ENCODE measurements at places on chromosomes 6 and 20. TPM values are rescaled to one million over a fixed set of nuclear protein-coding genes. Genes with fewer than 3 reads are reported as not detected.

- DNase-seq: peak; percentile 69
Measured at GRCh38 chr6:41784581-41785171, 2.8 kb upstream of the TOMM6 start.

- no peak for DNase-seq
Measured at GRCh38 chr6:42336431-42336830, 115.3 kb downstream of the TRERF1 start.

- no peak for DNase-seq
Measured at GRCh38 chr6:75775219-75775618, 26.2 kb downstream of the MYO6 start.

- no peak for DNase-seq
Measured at GRCh38 chr6:26594131-26594498, 2.6 kb upstream of the ABT1 start.

GRCh38 chr6:160065200-160065599 lies 56.4 kb upstream of the SLC22A1 start:
- no peak for DNase-seq

DNA sequence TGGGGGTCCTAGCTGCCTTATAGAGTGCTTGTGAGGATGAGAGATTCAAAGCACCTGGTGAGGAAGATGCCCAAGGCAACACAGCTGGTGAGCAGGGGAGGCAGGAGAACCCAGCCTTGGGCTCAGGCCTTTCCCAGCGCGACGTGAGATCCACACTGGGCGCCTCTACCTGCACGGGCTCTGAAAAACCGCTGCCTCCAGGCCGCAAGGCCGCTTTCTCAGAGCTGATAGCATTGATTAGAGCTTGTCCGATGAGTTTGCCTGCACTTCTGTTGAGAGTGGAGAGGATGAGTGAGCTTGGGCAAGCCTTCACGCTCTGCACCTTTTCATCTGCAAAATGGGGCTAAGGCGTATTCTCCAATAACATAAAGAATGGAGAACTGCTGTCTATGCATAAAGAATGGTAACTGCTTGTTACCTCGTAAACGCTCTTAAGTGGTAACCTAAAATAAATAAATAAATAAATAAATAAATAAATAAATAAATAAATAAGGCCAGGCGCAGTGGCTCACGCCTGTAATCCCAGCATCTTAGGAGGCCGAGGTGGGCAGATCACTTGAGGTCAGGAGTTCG lies 916 bp downstream of the PABPC1L start:
- no peak for DNase-seq

DNA sequence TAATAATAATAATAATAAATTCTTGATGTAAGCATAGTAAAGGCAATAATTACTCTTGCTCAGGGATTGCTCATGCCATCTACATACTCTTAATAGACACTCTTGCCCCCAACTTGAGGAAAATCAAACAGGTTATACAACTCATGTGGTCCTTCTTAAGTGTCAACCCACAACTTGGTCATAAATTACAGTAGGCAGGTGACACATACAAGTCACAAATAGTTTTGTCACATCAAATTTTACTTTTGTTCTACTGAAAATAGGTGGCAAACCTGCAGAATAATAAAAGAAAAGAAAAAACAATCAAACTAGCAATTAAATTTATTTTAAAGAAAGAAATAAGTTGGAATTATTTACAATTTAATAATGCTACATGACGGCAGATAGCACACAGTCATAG lies 1.6 kb downstream of the ME1 start:
- no peak for DNase-seq

- DNase-seq: no peak
Measured at GRCh38 chr20:53411891-53412290, 181.7 kb downstream of the ZNF217 start.

DNA sequence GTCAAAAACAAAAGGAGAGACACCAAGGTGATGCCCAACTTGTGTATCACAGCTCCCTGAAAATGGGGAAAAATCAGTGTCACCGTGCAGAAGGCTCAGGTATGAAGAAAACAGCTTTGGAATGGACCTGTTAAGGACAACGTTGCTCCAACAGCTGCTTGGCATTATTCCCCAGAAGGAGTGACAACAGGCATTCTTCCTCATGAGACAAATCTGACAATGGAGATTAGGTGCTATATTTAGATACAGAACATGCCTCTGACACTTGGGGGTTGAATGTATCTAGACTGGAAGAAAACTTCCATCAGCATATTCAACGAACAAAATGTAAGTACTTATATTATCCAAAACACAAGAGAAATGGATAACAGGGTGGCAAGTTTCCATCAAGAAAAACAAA lies 87.7 kb downstream of the MBOAT1 start:
- no peak for DNase-seq

DNA sequence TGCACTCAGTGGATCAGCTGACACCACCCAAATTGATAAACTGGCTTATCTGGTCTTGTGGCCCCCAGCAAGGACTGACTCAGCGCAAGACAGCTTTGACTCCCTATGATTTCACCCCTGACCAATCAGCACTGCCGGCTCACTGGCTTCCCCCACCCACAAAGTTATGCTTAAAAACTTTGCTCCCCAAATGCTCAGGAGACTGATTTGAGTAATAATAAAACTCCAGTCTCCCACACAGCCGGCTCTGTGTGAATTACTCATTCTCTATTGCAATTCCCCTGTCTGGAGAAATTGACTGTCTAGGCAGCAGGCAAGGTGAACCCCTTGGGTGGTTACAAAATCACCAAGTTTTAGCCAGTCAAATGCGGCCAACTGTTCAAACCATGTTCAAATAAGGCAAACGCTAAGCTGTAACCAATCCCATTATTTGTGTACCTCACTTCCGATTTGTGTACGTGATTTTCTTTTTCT lies 32.5 kb downstream of the SLC22A2 start:
- DNase-seq: no peak

GRCh38 chr6:83480470-83480869 lies 31.9 kb upstream of the PRSS35 start:
- DNase-seq: no peak

DNA sequence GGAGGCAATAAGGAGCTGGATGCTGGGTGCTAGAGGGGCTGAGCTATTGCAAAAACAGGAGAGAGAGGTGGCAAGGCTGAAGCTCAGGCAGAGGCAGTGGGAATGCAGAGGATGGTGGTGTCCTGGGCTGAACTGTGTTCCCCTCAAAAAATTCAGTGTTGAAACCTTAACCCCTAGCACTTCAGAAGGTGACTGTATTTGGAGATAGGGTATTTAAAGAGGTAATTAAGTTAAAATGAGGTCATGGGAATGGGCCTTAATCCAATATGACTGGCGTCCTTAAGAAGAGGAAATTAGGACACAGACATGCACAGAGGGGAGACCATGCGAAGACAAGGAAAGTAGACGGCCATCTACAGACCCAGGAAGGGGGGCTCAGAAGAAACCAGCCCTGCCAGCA lies 11.5 kb upstream of the MMP9 start:
- DNase-seq: no peak

DNA sequence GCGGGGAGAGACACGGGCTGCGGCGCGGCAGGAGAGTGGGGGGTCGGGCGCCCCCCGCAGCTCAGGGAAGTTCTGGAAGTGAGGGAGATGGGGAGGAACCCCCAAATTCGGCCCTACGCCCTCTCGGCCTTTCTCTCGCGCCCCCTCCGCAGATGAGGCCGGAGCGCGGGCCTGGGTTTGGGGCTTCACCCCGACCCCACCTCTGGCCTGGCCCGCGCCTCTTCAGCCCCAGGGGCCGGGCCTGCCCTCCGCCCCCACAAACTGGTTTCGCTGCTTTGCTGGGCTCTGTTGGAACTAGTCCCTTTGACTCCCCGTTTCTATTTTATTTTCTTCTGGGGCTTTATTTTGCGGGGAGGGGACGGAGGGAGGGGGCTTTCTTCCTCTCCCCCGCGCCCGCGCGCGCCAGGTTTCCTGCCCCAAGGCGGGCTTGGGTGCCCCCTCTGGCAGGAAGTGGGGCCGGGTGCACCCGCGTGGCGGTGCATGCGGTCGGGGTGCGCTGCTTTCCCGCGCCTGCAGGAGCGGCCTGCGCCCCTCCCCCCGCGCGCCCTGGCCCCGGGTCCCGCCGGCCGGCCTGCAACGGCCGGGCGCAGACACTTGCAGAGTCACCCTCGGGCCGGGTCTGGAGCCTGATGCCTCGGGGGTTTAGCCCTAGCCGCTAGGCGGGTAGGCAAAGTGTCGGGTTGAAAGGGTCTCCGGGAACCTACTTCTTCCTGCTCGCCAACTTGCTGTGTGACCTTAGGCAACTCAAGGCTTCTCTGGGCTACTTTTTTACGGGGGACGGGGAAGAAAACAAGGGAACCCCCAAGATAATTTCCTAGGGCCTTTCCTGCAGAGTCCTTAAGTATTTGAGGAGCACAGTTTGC lies 1.3 kb downstream of the HMGA1 start:
- no peak for DNase-seq

GRCh38 chr6:111222341-111222740 lies 135.0 kb downstream of the SLC16A10 start:
- DNase-seq: no peak

GRCh38 chr20:16563066-16563806 lies 10.0 kb downstream of the KIF16B start:
- no peak for DNase-seq

- no peak for DNase-seq
Measured at GRCh38 chr6:120869397-120869796, 464.9 kb downstream of the TBC1D32 start.

DNA sequence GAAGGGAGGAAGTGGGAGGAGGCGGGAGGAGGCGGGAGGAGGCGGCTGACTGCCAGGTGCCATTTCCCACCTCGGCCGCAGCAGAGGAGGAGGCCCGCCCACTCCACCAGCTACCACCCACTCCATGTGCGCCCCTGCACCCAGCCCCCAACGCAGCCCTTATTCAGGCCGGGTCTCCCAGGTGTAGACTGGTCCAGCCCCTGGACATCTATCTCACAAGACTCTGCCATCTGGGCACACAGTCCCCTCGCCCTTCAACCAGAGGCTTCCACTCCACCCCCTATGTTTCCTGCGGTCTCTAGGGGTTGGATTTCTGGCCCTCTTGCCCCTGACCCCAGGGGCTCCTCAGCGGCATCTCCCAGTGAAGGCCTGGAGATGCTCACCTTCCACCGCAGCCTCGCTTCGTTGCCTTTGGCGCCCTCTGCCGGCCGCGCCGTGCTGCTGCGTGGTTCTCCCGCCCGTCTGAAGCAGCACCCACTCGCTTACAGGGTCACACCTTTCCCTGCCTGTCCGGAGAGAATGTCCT lies 32.6 kb upstream of the FAM83D start:
- peak; percentile 64 for DNase-seq

GRCh38 chr6:20402092-20402341 lies 338 bp downstream of the E2F3 start:
- no peak for DNase-seq

DNA sequence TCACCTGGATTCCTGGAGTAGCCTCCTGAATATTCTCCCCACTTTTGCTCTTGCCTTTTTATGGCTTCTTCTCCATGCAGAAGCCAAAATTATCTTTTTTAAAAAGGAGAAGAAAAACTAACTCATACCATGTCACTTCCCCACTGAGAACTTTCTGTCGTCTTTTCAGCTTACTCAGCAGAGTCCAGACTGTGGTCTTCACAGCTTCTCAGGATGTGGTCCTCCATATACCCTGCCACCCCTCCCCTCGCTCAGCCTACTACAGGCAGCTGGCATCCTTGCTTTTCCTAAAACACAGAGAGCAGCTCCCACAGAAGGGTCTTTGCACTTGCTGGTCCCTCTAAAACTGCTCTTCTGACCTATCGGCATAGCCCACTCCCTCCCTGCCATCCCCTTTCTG lies 89.4 kb upstream of the ISM1 start:
- no peak for DNase-seq

DNA sequence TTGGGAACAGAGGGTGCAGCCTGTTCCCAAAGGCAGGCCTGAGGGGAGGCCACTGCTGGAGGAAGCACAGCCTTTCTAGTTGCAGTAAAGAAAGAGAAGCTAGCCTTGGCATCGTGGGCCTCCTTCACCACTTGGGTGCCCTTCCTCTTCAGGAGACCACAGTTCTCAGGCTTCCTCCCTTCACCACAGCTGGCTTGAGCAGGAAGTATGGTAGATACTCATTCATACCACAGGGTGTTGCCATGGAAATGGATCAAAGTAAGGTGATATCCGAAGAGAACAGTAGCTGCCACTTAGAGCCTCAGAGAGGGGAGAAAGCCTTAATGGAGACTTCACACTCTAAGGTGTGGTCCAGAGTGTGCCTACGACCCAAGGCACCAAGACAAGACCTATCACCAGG lies 120.4 kb upstream of the RIPOR2 start:
- no peak for DNase-seq

- DNase-seq: no peak
Measured at GRCh38 chr6:137271245-137272183, 52.3 kb upstream of the IFNGR1 start.

GRCh38 chr20:34312544-34313217 lies 9.5 kb upstream of the AHCY start:
- peak; percentile 89 for DNase-seq

DNA sequence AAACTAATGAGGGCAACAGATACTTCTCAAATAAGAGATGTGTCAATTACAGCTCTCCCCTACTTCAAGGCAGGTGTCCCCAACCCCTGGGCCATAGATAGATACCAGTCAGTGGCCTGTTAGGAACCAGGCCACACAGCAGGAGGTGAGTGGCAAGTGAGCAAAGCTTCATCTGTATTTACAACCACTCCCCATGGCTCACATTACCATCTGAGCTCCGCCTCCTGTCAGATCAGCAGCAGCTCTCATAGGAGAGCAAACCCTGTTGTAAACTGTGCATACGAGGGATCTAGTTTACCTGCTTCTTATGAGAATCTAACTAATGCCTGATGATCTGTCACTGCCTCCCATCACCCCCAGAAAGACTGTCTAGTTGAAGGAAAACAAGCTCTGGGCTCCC lies 422.1 kb downstream of the GJA1 start:
- no peak for DNase-seq

DNA sequence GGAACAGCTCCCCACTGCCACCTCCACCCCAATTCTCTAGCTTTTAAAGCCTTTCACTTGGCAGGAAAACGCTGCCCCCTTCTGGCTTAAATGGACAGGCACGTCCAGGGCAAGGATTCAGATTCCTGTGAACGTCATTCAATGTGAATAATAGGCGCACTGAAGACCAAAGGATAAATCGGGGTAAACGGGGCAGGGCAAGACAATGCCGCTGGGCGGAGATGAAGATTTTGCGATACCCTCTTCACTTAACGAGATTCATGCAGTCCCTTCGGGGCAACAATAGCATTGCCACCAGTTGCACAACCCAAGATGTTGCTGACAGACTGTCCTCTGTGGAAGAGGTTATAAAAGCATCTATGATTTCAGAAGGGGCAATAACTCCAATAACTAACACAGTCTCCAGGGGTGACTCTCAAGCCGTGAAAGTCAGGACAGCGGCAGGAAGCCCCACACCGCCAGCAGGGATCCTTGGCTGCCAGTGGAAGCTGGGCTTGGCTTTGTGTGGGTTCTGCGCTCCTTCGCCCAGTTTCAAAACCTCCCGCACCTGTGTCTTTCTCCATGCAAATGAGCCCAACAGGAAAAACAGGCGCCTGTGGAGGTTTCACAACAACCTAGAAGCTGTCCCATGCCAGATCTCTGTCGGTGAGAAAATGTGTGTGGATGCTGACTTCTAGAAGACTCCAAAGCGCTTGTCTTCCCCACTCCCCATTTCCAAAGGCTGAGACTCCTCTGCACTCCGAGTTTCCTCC lies 291.8 kb downstream of the BMP7 start:
- DNase-seq: no peak

GUCA1A gene
- total RNA-seq: not detected

MCCD1 gene
- total RNA-seq: not detected

MLN gene
- not detected for total RNA-seq

FLRT3 gene
- 33.2 TPM for total RNA-seq

C6orf58 gene
- not detected for total RNA-seq

SMPD2 gene
- 23.2 TPM for total RNA-seq

PPP1R16B gene
- total RNA-seq: 4.1 TPM

BTN1A1 gene
- not detected for total RNA-seq

NR2E1 gene
- not detected for total RNA-seq

LGSN gene
- total RNA-seq: 0.06 TPM

BMP6 gene
- total RNA-seq: 7.3 TPM

ESR1 gene
- total RNA-seq: 1.9 TPM

Data from mucosa of gallbladder (tissue), 1 donor.